ENCODE measurements at places on chromosomes 2 and 18.

DNA sequence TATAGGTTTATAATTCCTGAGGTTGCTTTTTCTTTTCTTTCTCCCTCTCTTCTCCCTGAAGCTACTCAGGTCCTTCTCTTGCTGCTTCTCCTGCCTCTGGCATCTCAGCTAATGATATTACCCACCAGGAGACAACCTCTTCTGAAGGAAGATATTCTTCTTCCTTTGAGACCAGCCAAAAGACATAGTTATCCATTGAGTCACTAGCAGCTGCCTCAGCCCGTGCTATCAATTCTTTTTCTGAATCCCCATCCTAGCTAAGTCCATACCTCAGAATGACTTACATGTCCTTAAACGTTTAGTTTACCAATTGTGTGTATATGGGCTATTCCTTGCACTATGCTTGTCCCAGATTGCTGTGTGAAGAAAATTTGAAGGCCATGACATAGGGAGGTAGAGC is 25.0 kb upstream of the RNF103 start:
- DNase-seq = no peak
- no peaks in the 10 kb centered on the region for H3K4me1 ChIP-seq
- H3K36me3 ChIP-seq = peaks cover 34% of the 10 kb centered on the region
- H3K27me3 ChIP-seq = no peaks in the 10 kb centered on the region
- no peak overlapping the region for H3K27ac ChIP-seq
- H3K4me3 ChIP-seq = no peak overlapping the region

DNA sequence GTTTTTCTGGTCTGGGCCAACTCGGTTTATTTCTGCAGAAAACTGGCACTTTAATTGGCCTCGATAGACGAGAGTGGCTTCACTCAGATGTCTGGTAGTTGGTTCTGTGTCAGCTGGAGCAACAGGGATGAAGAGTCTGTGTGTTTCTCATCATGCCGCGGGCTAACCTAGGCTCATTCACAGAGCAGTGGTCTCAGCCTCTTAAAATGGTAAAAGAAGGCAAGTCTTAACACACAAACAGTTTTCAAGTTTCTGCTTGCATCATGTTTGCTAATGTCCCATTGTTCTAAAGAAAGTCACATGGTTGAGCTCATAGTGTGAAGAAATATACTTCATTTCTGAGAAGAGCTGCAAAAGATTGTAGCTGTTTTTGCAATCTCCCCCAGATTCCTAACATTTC is 37.5 kb upstream of the ANXA4 start:
- H3K36me3 ChIP-seq = no peaks in the 10 kb centered on the region
- peaks cover 4% of the 10 kb centered on the region for H3K4me1 ChIP-seq
- DNase-seq = no peak
- no peak overlapping the region for H3K27ac ChIP-seq
- H3K27me3 ChIP-seq = peaks cover 17% of the 10 kb centered on the region

DNA sequence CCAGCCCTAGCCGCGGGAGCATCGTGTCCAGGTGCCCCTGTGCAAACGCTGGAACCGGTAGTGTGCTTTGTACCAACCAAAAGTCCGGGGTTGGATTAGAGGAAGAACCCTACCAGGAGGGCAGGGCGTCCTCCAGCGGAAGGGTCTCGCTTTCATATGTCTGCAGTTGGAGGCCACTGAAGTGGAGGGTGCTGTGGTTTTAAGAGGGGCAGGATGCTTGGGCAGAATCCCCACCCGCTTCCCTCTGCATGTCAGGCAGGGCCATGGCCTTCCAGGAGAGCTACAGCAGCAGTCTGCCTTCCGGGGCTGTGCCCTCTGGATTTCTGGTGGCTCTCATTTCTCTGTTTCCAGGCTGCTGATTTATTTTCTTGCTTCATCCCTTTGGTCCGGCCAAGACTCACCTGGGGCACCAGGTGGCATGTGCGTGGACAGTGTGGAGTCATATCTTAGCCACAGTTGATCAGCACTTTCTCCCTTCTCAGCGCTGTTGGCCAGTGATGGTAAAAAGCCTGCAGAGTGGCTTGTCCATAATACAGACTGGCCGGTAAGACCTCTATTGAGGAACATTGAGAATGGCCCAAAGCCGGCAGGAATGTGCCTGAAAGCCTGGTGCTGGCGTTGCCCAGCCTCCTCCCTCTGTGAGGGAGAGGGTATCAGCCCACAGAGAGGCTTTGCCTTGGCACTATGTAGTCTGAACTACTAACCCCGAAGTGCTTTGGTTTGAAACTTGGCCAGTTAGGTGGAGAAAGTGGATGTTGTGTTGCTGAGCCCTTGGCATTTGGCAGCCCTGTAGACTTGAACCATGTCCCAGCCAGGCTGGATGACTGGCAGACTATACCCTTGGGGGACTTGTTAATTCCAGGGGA is 1.8 kb downstream of the AGAP1 start:
- H3K4me3 ChIP-seq = peak overlapping the region; percentile 55
- no peak for DNase-seq
- H3K4me1 ChIP-seq = peaks cover 13% of the 10 kb centered on the region
- H3K36me3 ChIP-seq = peaks cover 2% of the 10 kb centered on the region
- H3K27me3 ChIP-seq = peaks cover 58% of the 10 kb centered on the region

GRCh38 chr18:77001979-77002378 is 130.6 kb downstream of the MBP start:
- DNase-seq = no peak
- peaks cover 8% of the 10 kb centered on the region for H3K4me1 ChIP-seq
- no peak overlapping the region for H3K27ac ChIP-seq
- no peak overlapping the region for H3K4me3 ChIP-seq
- H3K27me3 ChIP-seq = no peaks in the 10 kb centered on the region
- peaks cover 11% of the 10 kb centered on the region for H3K36me3 ChIP-seq

GRCh38 chr2:21422724-21423522 is 299.2 kb downstream of the TDRD15 start:
- no peaks in the 10 kb centered on the region for H3K27me3 ChIP-seq
- H3K4me3 ChIP-seq = no peak overlapping the region
- H3K4me1 ChIP-seq = no peaks in the 10 kb centered on the region

- peak; percentile 64 for DNase-seq
- peak overlapping the region; percentile 33 for H3K4me3 ChIP-seq
- peaks cover 5% of the 10 kb centered on the region for H3K36me3 ChIP-seq
- peaks cover 31% of the 10 kb centered on the region for H3K4me1 ChIP-seq
These were observed 3.0 kb downstream of the BUB1 start for GRCh38 chr2:110674620-110675555.

DNA sequence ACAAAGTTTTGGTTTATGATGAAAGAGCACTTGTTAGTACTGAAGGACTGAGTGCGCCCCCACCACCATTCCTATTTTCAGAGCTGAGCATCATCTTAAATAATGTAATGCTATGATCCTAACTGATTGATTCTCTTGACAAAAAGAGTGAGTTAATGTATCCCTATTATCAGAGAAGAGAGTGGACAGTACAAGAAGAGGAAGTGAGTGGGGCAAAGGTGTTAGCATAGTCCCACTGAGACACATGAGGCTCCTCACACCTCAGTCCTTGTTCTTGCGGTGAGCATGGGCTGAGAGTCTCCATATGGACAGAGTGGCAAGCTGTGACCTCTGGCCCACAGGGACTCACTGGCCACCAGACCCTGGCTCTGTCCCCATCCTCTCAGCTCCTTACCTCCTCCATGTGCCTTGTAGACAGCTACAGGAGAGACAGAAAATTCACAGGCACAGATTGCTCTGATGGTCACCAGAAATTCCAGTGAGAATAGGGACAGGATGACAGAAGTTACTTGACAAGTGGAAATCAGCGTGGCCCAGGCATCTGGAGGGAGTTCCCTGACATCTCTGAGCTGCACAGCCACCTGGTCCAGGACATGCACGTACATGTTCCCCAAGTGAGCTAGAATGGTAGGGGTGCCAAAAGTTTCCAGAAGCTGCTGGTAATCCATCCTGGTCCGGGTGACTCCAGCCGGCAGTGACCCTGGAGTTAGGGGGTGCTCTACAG is 32.6 kb downstream of the NAPG start:
- H3K36me3 ChIP-seq = peaks cover 20% of the 10 kb centered on the region
- no peak for DNase-seq
- peak overlapping the region; percentile 81 for H3K27ac ChIP-seq

DNA sequence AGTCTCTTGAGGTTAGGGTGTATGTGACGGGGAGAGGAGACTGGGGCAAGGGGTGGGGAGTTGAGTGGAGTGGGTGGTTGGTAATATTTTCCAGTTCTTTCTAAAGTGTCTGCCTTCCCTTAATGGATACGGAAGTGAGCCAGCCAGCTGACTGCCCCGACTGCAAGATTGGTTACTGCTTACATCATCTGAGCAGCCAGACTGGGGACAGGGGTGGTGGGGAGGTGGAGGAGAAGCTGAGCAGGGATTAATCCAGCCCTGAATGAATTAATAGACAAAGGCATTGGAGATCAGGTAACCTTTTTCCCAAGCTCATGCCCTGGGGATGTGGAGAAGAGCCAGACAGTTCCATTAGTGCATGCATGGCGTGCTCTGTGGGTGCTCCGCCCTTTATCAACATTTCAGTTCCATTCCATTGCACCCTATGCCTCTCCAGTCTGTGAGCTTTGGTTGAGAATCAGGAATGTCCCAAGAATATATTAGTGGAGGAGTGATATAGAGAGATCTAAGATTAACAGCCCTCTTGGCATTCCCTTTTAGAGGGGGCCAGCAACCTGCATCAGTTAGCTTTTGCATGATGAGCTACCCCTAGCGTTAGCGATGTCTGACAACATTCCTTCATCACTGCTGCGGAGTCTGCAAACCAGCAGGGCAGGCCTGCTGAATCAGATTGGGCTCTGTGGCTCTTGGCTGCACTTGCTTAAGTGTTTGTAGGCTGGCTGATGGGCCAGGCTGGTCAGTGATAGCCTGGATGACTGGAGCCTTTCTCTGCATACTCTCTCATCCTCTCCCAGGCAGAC is 67.4 kb downstream of the TNP1 start:
- no peaks in the 10 kb centered on the region for H3K36me3 ChIP-seq
- no peak for DNase-seq
- H3K27me3 ChIP-seq = peaks cover 13% of the 10 kb centered on the region
- H3K27ac ChIP-seq = no peak overlapping the region

DNA sequence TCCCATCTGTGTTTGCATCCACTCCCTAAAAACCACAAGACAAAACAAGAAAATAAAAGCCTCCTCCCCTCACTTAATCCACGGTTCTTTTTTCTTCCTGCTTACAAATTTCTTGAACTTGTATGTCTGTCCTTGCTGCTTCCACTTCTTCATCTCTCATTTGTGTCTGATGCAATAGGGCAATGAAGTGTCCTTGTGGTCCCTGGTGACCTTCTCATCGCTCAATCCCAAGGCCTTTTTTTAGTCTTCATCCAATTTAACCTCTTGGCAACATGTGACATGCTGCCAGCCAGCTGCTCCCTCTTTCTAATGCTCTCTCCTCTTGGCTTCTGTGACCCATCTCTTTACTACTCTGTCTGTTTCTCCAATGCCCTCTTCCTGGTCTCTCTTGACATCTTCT is 87.6 kb downstream of the SEMA4F start:
- H3K4me3 ChIP-seq = no peak overlapping the region
- no peak for DNase-seq
- no peaks in the 10 kb centered on the region for H3K36me3 ChIP-seq
- H3K27me3 ChIP-seq = peaks cover 6% of the 10 kb centered on the region

GRCh38 chr2:241391892-241392665 is 36.0 kb downstream of the FARP2 start:
- peak overlapping the region; percentile 59 for H3K27ac ChIP-seq
- DNase-seq = no peak
- no peaks in the 10 kb centered on the region for H3K27me3 ChIP-seq
- peaks cover 37% of the 10 kb centered on the region for H3K36me3 ChIP-seq

DNA sequence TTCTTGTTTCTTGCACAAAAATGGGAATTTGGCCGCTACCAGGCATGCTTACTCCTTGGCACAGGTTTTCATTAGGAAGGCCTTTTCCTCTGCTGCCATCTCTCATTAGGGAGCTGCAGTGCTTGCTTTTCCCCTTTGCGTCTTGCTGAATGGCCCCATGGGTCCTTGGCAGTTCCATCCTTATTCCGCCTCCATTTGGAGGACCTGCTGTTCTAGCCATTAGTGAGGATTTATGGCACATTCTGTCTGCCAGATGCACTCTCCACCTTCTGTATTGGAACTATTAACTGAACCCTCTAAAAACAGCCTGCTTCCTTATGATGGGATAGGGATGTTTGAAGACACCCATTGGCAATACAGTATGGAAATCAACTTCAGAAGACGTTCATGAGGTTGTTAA is 103.5 kb upstream of the NOSTRIN start:
- DNase-seq = no peak
- H3K4me1 ChIP-seq = no peaks in the 10 kb centered on the region
- H3K36me3 ChIP-seq = peaks cover 42% of the 10 kb centered on the region
- H3K27ac ChIP-seq = no peak overlapping the region

DNA sequence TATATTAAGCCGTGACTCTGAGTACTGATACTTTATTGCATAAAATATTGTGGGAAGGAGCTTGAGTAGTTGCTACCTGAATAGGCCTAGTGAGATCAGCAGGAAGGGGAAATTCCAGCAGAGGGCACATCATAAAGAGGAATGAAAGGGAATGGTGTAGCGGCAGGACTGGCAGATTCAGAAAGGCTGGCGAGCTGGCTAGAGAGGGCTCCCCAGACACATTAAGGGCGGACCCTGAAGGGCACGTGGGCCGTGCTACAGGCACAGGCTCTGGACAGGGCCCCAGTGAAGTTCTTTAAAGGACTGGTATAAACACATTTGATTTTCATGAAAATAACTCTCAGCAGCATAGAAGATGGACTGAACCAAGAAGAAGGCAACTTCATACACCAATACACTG is 43.0 kb downstream of the PTPN2 start:
- DNase-seq = no peak
- H3K36me3 ChIP-seq = peaks cover 27% of the 10 kb centered on the region
- no peaks in the 10 kb centered on the region for H3K27me3 ChIP-seq
- no peak overlapping the region for H3K4me3 ChIP-seq
- H3K27ac ChIP-seq = peak overlapping the region; percentile 3

DNA sequence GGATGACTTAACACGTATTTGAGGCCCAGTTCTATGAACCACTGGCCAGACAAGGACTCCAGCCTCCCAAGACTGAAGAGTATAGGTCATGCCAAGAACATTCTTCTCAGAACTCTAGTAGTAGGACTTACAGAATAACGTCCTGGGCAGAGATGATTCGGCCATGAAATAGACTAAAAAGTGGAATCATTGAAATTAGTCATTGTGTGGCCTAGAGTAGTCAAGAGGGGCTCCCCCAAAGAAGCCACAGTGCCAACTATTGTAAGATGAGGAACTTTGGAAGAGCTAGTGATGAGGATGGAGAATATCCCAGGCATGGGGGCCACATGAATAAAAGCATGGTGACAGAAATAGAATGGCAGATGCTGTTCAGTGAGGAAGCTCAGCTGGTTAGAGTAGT is 101.1 kb downstream of the TRIB2 start:
- no peaks in the 10 kb centered on the region for H3K36me3 ChIP-seq
- peaks cover 12% of the 10 kb centered on the region for H3K27me3 ChIP-seq
- no peak overlapping the region for H3K27ac ChIP-seq
- DNase-seq = no peak

DNA sequence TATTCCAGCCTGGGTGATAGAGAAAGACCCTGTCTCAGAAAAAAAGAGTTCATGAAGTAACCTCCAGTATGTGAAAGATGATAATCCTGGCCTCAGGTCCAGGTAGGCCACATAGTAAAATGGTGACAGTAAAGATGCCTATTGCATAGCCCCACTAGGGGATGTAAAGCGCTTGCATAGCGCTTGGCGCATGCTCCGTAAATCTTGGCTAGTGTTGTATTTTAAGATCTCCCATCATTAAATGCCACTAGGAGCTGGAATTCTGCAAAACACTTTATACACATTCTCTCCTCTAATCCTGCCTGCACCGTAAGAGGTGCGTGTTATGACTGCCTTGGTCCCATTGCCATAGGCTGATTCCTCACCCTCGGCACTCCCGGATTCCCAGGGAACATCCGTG is 153.6 kb downstream of the TFCP2L1 start:
- no peaks in the 10 kb centered on the region for H3K4me1 ChIP-seq
- no peak overlapping the region for H3K4me3 ChIP-seq
- H3K36me3 ChIP-seq = no peaks in the 10 kb centered on the region
- no peak for DNase-seq
- no peak overlapping the region for H3K27ac ChIP-seq
